ENCODE measurements at places on chromosomes 13 and 19. TPM values are rescaled to one million over a fixed set of nuclear protein-coding genes. Genes with fewer than 3 reads are reported as not detected.

CYP4F8 gene
- total RNA-seq: not detected

OVOL3 gene
- total RNA-seq: not detected

COX6B2 gene
- not detected for total RNA-seq

LGALS14 gene
- total RNA-seq: not detected

ZNF615 gene
- total RNA-seq: 16.7 TPM

KASH5 gene
- total RNA-seq: not detected

WIZ gene
- 20.4 TPM for total RNA-seq

CPT1C gene
- total RNA-seq: 1.8 TPM

GZMM gene
- not detected for total RNA-seq

DNA sequence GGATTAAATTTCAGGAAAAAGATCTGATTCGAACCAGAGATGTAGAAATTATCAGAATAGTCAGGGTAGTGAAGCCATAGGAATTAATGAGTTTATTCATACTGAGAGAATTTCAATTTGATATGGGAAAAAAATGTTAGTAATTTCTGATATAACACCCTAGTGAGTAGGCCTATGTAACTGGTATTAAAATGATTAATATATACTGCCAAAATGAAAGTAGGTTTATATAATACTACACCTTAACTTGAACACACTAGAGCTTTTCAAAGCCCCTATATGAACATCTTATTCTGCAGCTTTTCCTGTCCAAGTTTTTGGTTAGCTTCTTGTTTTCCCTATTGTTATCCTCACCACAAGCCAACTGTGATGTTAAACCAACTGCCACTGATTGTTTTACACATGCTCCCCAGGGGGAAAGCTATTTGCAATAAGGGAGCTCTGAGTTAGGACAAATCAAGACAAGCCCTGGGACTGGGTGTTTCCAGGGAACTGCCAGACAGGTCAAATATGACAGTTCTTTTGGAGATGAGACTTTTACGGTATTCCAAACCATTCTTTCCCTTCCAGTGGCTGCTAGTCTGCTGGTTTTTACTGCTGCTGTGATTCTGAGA lies 45.3 kb downstream of the FNDC3A start:
- no peak for DNase-seq
- H3K27ac ChIP-seq: no peak overlapping the region
- H3K4me1 ChIP-seq: peaks cover 12% of the 10 kb centered on the region
- no peaks in the 10 kb centered on the region for H3K36me3 ChIP-seq
- H3K4me3 ChIP-seq: no peak overlapping the region
- H3K27me3 ChIP-seq: no peaks in the 10 kb centered on the region

GRCh38 chr13:110431425-110432294 lies 124.6 kb downstream of the COL4A2 start:
- no peaks in the 10 kb centered on the region for H3K27me3 ChIP-seq
- peak; percentile 49 for DNase-seq
- H3K27ac ChIP-seq: peak overlapping the region; percentile 18

DNA sequence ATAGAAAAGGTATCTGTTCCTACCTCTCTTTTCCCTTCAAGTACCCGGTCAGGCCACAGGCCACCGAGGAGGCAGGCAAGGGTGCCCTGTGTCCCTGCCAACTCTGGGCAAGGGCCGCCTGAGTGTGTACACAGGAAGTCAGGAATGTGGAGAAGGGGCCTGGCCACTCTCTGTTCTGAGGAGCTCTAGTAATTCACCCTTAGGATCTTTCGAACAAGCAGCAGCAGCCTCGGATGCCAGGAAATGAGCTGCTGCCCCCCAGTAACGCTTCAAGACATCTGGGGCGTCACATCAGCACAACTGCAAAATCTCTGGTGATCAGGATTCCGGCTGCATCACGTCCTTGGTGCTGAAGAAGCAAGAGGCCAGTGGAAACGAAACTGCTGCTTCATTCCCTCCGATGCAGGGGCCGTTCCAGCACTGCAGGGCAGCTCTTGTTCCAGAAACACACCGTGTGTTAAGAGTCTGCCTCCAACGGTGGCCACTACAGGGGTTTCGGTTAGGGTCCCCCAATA lies 2.0 kb downstream of the RAB20 start:
- peaks cover 17% of the 10 kb centered on the region for H3K36me3 ChIP-seq
- peak overlapping the region; percentile 96 for H3K27ac ChIP-seq

DNA sequence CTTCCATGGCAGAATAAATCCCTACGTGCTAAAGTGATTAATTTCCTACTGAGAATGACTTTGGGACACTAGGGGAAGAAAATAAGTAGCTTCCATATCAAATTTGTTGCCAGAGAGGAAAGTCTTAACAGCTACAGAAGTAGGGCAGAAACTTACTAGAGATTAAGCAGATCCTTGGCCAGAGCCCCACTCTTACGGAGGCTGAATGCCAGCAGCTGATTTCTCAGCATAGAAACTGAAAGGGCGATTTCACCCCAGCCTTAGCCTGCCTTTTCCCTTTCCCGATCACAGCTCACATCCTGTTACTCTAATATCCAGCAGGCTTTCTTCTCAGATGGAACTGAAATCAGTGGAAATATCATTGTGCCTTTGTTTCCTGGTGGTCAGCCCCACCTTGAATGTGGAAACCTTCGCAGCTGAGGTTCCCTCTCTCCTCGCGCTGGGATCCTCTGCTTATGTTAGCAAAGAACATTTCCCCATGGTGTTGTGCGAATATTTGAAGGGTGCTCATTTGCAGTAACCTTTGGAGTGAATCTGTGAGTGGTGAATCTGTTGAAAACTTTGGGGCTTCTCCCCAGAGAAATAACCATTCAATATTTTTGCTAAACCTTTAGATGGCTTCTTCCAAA lies 8.4 kb downstream of the FAM124A start:
- peak overlapping the region; percentile 81 for H3K27ac ChIP-seq
- peak; percentile 72 for DNase-seq
- peaks cover 6% of the 10 kb centered on the region for H3K4me1 ChIP-seq
- peak overlapping the region; percentile 34 for H3K4me3 ChIP-seq
- H3K27me3 ChIP-seq: no peaks in the 10 kb centered on the region
- no peaks in the 10 kb centered on the region for H3K36me3 ChIP-seq

DNA sequence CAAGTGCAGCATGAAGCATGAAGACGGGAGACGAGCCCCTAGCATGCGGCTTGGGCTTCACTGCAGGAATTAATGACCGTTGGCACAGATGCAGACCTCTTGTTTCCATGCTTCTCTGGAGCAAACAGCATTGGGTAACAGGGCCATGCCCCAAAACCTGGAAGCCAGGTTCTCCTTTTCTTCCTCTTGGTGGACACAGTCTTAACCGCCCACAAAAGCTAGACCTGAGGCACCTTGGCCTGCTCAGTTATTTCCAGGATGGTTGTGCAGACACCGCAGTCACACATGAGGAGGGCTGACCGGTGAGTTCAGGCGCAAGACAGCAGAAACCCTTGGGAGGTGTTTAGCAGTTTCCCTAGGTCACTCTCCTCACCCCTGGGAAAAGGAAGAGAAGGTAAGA lies 133.9 kb upstream of the GJB6 start:
- DNase-seq: no peak
- no peaks in the 10 kb centered on the region for H3K36me3 ChIP-seq
- no peak overlapping the region for H3K27ac ChIP-seq
- H3K4me1 ChIP-seq: no peaks in the 10 kb centered on the region
- H3K27me3 ChIP-seq: peaks cover 4% of the 10 kb centered on the region

- no peak overlapping the region for H3K27ac ChIP-seq
- no peaks in the 10 kb centered on the region for H3K27me3 ChIP-seq
- H3K4me3 ChIP-seq: no peak overlapping the region
- no peak for DNase-seq
- no peaks in the 10 kb centered on the region for H3K36me3 ChIP-seq
- H3K4me1 ChIP-seq: no peaks in the 10 kb centered on the region
These were observed 720.7 kb downstream of the DIAPH3 start for GRCh38 chr13:59442944-59443486.

GRCh38 chr19:13060964-13061927 lies 41.4 kb downstream of the LYL1 start:
- no peaks in the 10 kb centered on the region for H3K36me3 ChIP-seq
- peaks cover 100% of the 10 kb centered on the region for H3K4me1 ChIP-seq
- peak overlapping the region; percentile 47 for H3K4me3 ChIP-seq
- no peaks in the 10 kb centered on the region for H3K27me3 ChIP-seq
- peak; percentile 95 for DNase-seq
- H3K27ac ChIP-seq: peak overlapping the region; percentile 95

GRCh38 chr19:2041683-2042484 lies 9.2 kb downstream of the MKNK2 start:
- peak overlapping the region; percentile 98 for H3K27ac ChIP-seq
- H3K36me3 ChIP-seq: peaks cover 84% of the 10 kb centered on the region
- peak; percentile 99 for DNase-seq
- no peaks in the 10 kb centered on the region for H3K27me3 ChIP-seq

- H3K4me1 ChIP-seq: peaks cover 31% of the 10 kb centered on the region
- no peaks in the 10 kb centered on the region for H3K36me3 ChIP-seq
- no peak overlapping the region for H3K27ac ChIP-seq
- no peak overlapping the region for H3K4me3 ChIP-seq
- no peaks in the 10 kb centered on the region for H3K27me3 ChIP-seq
- DNase-seq: no peak
These were observed 6.2 kb downstream of the ABCC4 start for GRCh38 chr13:95295026-95295425.

GRCh38 chr13:40813667-40814454 lies 24.4 kb downstream of the SLC25A15 start:
- H3K36me3 ChIP-seq: peaks cover 61% of the 10 kb centered on the region
- peaks cover 6% of the 10 kb centered on the region for H3K4me1 ChIP-seq
- H3K4me3 ChIP-seq: no peak overlapping the region
- H3K27ac ChIP-seq: no peak overlapping the region

DNA sequence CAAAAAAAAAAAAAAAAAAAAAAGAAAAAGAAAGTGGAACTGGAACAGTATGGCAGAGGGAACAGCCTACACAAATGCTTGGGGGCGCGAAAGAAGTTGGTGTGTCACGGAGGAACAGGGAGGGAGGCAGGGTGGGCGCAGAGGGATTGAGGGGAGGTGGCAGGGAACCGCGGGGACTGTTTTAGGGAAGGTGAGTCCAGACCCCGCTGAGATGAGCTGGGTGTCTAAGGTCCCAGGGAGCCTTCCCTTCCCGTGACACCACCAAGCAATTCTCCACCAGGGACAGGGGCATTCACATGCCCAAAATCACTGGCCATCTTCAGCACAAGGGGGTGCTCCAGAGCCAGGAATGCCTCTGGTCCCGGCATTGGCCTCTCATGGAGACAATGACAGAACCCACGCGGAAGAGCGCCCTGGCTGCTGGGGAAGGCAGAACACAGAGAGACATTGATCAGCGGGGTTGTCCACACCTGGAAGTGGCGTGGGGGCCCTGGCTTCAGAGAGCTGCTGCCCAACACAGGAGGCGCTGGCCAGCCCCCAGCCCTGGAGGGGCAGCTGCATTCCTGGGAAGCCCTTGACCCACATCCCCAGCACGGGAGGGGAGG lies 6.9 kb downstream of the PEAK3 start:
- no peaks in the 10 kb centered on the region for H3K27me3 ChIP-seq
- H3K27ac ChIP-seq: peak overlapping the region; percentile 49
- peak overlapping the region; percentile 32 for H3K4me3 ChIP-seq
- peaks cover 38% of the 10 kb centered on the region for H3K36me3 ChIP-seq
- peaks cover 48% of the 10 kb centered on the region for H3K4me1 ChIP-seq
- DNase-seq: peak; percentile 86

- H3K4me3 ChIP-seq: no peak overlapping the region
- H3K27ac ChIP-seq: no peak overlapping the region
- DNase-seq: no peak
- H3K4me1 ChIP-seq: no peaks in the 10 kb centered on the region
These were observed 621.4 kb downstream of the DIAPH3 start for GRCh38 chr13:59542303-59542702.

DNA sequence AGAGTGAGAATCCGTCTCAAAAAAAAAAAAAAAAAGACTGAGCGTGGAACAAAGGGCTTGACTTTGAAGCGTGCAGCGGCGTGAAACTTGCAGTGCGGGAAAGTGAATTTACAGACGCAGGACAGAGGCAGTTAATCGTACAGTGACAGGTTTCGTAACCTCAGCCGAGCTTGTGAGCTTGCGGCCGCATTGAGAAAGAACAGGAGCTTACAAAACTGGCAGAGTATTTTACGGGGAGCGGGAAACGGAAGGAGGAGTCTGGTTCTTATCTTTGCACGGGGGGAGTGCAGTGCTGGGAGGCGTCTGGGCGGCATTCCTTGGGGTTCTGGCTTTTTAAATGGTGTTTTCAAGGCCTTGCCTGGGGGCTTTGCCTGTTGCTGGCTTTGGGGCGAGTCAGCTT lies 6.0 kb upstream of the BSG start:
- H3K27me3 ChIP-seq: no peaks in the 10 kb centered on the region
- DNase-seq: peak; percentile 88
- H3K36me3 ChIP-seq: no peaks in the 10 kb centered on the region
- H3K4me1 ChIP-seq: peaks cover 7% of the 10 kb centered on the region

DNA sequence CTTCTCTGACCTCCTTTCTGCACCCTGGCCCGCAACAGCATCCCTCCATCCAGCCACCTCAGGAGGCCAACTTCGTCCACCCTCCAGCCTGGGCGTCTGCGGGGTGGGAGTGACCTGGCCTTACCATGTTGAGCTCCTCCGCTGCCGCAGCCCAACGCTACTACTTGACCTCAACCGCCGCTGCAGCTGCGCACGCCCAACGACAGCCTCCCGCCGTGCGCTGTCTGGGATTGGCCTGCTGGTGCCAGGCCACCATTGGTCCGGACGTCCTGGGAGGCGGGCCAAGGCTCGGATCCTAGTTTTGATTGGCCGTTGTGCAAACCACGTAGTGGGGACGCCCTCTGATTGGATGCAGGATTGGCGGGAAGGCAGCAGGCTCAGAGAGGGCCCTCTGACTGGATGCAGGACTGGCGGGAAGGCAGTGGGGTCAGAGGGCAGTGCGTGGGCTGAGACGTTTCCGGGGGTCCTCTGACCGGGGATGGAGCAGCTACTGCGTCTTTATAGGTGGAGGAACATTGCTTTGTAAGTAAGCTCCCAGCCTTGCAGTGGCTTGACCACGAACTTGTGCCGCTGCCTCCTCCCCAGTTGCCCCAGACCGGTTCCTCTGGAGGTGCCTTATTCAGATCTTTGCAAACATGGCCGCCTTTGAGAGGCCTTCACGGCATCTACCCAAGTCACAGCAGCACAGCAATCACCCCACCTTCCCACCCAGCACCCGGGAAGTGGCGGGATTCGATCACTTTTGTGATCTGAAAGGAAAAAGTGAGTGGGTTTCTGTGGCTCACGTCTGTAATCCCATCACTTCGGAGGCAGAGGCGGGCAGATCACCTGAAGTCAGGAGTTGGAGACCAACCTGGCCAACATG lies at the start of gene TUBA3C:
Gene TUBA3C (minus strand): TSS at position 204 of the 865 bp plus-strand sequence. CDS start 77 bp downstream, at position 127.
- H3K4me3 ChIP-seq: no peak within 1 kb of the TSS
- H3K4me1 ChIP-seq: no peaks in the 10 kb centered on the region
- no peak within 1 kb of the TSS for H3K27ac ChIP-seq

DNA sequence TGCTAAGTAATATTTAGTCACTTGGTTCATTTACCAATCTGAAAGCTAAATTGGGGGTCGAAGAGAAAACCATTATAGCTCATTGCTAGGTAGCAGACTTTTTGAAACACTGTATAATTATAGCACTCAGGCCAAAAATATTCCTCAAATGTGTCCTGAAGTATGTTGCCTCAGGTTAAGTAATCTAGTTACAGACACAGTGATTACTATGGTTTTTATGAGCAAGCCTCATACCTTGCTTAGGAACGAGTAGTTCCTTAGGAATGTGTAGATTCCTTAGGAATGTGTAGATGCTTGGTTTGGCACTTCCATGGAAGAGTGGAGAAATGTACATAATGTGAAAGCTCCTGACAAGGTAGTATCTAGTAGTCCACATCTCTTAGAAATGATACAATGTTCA lies 387.5 kb downstream of the LMO7 start:
- no peaks in the 10 kb centered on the region for H3K27me3 ChIP-seq
- no peaks in the 10 kb centered on the region for H3K36me3 ChIP-seq
- no peak overlapping the region for H3K27ac ChIP-seq
- H3K4me3 ChIP-seq: no peak overlapping the region
